Fibroblast of villous mesenchyme (primary cell): ENCODE measurements at places on chromosomes 7 and 10.
A peak's percentile ranks its signal among the peaks of the same experiment; 100 is the strongest.

GRCh38 chr7:7672545-7673239 lies 32.1 kb downstream of the UMAD1 start:
- DNase-seq: no peak

- no peak for DNase-seq
These were observed 43.6 kb downstream of the LAMB4 start for GRCh38 chr7:108086546-108086945.

- peak; percentile 79 for DNase-seq
These were observed 47.6 kb upstream of the ANKRD1 start for GRCh38 chr10:90968328-90969081.

DNA sequence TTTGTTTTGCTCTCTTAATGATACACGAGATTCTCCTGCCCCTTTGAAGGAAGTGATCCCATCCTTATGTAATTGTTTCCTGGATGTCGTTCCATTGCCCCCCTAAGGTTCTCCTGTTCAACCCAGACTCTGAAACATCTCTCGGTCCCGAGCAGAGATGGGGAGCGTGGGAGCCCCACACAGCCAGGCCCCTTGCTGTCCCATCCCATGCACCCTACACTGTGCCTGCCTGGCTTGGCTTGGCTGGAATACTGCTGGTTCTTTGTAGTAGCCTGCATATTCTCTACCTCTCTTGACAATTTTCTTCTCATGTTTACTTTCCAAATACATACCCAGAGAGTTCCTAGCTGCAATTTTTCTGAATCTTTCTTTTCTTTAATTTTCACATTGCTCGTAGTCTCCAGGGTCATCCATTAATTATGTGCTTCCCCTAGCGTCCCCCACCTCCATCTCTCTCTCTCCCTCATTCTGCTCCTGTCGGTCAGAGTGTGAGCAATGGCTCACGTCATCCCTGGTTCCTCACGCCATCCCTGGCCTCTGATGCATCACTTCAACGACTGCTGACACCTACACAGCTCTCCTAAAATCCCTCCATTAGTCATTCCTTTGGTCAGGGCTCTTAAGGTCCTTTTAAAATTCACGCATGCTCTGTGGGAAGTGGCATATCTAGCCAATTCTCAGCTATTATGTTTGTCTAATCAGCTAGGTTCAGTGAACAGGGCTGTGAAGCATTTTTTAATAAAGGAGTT lies 32.5 kb upstream of the GPR158 start:
- no peak for DNase-seq

DNA sequence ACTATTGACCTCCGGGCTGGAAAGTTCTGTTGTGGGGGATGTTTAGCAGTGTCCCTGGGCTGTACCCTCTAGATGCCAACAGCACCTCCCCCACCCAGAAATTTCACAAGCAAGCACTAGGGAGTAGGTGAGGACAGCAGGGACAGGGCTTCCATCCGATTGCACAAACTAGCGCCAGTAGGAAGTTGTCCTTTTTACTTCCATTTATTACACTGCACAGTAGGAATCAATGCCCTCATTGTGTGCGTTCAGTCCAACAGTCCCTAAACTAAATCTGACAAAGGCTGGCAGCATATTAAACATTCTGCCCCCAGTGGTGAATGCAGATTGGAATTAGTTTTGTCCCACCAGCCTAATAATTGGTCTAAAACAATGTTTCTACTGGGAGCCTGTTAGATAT lies 6.4 kb upstream of the SOSTDC1 start:
- DNase-seq: no peak

- DNase-seq: no peak
These were observed 79.2 kb downstream of the NRF1 start for GRCh38 chr7:129690701-129691100.

GRCh38 chr10:132788180-132788830 lies 2.4 kb upstream of the NKX6-2 start:
- DNase-seq: peak; percentile 10

DNA sequence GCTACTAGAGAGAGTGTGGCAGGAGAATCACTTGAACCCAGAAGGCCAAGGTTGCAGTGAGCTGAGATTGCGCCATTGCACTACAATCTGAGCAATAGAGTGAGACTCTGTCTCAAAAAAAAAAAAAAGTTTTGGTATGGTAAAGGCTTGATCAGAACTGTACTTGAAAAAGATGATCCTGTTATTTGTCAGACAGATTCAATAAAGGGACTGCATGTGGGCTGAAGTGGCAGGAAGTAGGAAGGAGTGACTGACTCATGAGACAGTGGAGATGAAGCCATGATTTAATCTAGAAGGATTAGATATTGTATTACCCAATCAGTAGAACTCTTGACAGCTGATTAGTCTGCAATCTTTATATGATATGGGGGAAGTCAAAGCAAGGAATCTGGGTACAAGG lies 2.7 kb upstream of the TMEM254 start:
- DNase-seq: no peak

DNA sequence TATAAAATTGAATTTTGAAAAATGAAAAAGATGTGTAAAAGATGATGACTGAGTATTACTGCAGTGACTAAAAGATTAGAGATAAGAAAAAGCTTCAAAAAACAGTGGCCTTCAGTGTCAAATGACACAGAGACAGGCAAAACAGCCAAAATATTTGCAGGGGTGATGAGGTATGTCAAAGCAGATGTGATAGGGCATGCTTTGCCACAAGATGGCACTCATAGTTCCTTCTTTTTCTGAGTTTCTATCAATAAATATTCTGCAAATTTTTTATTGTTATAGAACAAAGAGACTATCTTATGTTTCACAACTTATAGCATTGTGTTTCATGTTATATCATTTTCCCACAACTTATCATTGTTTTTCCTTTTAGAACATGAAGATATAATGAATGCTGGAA lies 344.1 kb upstream of the HPS1 start:
- peak; percentile 37 for DNase-seq

DNA sequence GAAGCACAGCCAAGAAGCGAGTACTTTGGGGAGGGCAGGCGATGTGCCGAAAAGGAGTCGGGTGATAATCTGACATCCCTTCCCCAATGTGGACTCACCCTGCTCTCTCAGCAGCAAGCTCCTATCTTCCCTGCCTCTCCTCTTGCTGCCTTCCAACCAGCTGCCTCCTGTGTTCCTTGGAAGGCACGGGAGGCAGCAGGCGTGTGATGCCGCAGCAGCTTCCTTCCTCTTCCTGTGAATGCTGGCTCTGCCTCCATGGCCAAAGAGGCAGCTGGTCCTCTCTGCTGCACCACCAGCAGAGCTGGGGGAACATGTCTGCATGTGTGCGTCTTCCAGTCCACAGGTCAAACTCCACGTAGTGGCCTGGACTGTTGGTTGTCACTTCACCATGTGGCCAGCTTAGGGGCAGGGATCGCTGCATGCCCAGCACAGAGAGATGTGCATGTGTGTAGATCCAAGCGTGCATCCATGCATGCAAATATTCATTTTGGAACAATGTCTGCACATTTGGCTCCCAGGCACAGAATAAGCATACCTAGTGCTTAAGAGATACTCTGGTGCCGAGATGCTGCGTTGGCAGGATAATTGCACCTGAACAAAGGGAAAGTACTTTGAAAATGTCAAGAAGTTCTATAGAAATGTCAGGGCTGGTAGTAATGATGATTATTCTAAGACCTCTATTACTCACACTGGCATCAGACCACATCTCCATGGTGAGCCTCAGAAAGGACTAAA lies 499.8 kb downstream of the PLXNA4 start:
- DNase-seq: no peak

GRCh38 chr7:139772873-139773272 lies 4.9 kb downstream of the HIPK2 start:
- no peak for DNase-seq

DNA sequence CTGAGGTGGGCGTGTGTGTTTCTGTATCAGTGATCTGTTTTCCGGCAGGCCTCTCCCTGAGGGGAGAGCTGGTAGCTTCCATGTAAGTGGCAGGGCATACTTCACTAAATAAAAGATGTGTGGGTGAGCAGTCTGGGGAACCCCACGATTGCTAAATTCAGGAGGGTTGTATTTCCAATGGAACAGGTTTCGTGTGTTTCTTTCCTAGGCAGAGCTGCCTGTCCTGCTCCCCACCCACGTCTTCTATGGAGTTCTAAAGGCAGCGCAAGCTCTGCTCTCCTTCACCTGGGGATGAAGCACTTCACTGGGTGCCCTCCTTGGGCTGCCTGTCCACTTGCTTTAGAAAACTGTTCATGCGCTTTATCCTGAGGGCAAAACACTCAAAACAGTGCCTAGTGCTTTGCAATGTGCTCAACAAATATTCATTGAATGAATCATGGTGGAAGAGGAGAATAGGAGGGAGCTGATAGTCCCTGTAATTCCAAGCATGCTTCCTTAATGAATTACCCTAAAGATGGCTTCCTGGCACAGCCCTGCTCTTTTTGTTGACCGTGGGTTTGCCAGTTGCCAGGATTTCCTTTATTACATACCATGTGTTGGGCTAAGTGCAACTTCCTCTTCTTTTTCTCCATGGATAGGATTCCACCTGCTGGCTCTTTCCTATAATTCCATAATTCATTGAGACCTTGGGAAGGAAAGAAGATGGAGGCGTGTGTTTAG lies 50.6 kb upstream of the SRPK2 start:
- peak; percentile 34 for DNase-seq

DNA sequence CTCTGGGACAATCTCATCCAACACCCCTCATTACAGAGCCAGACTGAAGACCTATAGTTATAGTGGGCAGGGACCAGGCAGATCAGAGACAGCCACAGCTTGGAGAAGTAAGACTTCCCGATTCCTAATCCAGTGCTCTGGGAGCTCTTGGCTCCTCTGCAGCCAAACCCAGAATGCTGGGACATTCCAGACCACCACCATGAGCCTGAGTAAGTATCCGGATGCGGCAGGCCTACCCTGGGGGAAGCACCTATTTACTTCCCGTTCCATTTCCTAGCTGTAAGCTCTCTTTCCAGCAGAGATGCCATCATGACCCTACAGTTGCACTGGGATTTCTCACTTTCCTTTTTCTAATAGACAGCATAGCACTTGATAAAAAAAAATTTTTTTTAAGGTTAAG lies 16.4 kb downstream of the HIP1 start:
- DNase-seq: no peak

- no peak for DNase-seq
These were observed 5.4 kb downstream of the ETV1 start for GRCh38 chr7:13984061-13984460.

GRCh38 chr7:5143935-5144903 lies 45.8 kb upstream of the WIPI2 start:
- DNase-seq: peak; percentile 7

DNA sequence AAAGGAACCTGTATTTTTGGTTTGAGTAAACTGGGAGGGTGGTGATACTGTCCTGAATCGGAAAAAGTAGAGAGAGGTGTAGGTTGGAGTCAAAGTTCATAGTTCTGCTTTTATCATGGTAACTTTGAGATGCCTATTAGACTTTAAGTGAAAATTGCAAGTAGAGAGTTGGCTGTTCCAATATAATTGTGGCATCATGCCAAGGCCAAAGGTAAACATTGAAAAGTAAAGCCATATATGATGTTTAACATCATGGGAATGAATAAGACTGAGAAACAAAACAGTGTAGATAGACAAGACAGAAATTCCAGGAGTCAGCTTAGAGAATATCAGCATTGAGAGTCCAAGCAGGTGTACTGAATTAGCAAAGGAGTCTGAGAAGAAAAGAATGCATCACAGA lies 570.9 kb downstream of the HTR7 start:
- no peak for DNase-seq

GRCh38 chr7:18345641-18346234 lies 149.8 kb upstream of the HDAC9 start:
- peak; percentile 47 for DNase-seq

GRCh38 chr10:67518756-67519155 lies 177.2 kb downstream of the CTNNA3 start:
- DNase-seq: no peak

DNA sequence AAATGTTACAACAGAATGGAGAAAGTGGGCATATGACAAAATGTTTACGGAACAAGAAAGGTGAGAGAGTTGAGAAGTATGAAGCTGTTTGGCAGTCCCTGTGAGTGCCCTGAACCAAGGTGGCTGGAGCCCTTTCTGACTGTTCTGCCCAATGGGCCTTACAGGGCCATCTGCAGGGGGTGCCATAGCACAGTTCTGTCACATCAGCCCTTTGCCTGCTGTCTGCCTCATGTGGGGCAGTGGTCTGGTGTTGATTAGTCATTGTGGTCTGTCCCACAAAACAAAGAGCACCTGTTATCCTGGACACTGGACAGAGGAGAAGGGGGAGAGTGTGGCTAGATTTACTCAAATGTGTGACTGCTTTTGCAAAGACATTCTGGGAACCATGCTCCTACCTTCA lies 51.5 kb upstream of the OSBPL3 start:
- no peak for DNase-seq

DNA sequence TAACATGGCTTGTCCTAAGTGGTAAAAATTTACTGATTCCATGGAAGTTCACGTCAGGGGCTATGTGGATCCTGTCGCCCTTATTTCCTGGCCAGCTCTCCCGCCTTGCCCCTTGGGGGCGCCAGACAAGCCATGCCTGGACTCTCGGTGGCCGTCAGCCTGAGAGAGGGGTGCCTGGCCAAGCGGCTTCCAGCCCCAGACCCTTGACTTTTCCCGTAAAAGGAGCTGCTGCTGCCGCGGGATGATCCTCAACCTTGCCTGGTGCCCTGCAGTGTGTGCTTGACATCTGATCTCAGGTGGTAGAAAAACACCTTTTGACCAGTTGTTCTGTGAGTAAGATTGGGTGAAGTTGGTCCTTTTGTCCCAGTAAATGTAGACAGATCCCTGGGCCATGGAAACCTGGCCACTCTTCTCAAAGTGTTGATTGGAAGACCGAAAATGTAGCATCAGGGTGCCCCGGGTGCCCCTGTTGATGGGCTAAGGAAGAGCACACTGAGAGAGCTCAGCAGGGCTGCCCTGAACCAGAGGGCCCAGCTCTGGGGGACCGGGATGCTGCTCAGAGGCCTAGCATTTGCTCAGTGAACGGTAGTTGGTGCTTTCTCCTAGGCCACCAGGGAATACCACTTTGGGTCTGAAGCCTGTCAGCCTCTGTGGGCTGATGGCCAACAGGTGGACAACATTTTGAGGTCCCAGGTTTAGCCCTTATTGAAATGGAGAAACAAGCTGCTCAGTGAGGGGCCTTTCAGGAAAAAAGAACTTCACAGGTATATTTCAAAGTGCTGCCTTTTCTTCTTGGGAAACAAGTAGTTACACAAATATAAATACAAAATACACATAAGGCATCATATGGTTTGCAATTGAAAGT lies 162.5 kb downstream of the LRMDA start:
- no peak for DNase-seq

DNA sequence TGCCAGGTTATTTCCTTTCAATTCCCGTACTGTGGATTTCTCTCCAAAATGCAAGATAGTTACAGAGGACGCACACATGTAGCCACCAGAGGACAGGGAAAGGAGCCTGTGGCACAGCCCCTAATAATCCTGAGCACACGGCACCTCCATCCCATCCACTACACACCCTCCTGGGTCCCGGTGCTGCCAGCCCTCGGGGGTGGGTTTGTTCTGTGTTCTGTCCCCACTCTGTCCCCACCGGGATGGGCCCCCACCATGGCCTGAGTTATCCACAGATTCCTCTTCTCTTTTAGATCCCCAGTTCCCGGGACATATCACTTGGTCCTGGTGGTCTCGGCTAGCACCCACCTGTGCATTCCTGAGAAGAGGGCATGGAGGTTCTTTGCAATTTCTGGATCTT lies 196.9 kb upstream of the PPP2R2D start:
- DNase-seq: no peak

- DNase-seq: peak; percentile 7
These were observed 2.6 kb downstream of the GJD4 start for GRCh38 chr10:35607475-35608327.

- peak; percentile 49 for DNase-seq
These were observed 46.0 kb downstream of the MINPP1 start for GRCh38 chr10:87550741-87551140.

- DNase-seq: no peak
These were observed 245.2 kb downstream of the DOCK4 start for GRCh38 chr7:111960984-111961383.

GRCh38 chr7:150737265-150738055 lies at the start of gene GIMAP5:
Gene GIMAP5 (plus strand): TSS chr7:150737418. CDS start chr7:150740885, 3,467 bp downstream.
- no peak for DNase-seq
